ENCODE measurements at places on chromosomes 7 and 10.

- peak; percentile 97 for DNase-seq
Observed at GRCh38 chr10:72331575-72332422, 22.9 kb downstream of the DNAJB12 start.

- no peak for DNase-seq
Observed at GRCh38 chr10:43000651-43001426, 76.0 kb upstream of the RET start.

DNA sequence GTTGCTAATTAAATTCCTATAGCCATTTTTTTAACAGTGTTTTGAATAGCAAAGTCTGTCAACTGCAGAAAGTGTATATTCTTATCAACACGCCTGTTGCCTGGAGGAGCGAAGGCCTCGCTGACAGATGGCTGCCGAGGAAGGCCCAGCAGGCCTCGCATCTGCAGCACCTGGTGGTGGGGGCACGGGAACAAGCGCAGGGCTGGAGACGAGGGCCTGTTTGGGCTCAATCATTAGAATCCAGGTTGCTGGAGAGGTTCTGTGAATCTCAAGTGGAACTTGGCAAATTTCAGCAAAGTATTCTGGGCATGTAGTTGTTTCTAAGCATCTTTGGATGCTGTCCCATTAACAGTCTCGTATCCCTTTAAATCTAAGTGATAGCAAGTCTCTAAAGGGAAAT is 66.1 kb upstream of the FAM204A start:
- DNase-seq, result no peak

- peak; percentile 46 for DNase-seq
Observed at GRCh38 chr10:63720072-63720537, 198.9 kb downstream of the REEP3 start.

DNA sequence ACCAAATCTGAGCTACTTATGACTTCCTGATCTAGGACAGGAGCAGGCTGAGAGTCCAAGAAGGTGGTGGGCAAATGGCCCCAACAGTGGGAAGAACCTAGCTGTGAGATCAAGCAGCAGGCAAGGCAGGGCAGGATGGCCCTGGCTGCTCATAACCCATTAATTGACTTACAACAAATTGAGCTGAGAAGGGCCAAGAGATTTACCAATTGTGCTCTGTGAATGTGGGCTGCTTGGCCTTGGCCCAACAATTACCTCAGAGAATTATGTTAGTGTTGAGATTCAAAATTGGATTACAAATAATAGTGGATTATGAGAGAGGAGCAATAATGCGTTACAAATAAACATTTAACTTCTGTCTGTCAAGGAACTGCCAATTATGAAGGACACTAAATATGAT is 956.5 kb downstream of the KCNMA1 start:
- no peak for DNase-seq

DNA sequence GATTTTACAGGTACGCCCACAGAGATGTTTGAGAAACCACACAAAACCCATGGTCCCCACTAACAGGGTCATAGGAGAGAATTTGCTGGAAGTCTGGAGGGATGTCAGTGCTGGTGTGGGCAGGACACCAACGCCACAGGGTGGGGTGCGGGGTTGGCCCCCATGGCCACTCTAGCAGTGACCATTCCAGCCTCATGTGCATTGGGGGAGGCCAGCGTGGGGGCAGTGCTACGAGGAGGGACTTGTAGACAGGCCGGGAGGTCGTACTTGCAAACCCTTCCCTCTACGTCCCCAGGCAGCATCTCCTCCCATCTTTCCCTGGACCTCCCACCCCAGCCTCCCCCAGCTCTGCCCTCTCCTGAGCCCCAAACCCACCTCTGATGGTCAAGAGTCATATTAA is 34.0 kb downstream of the FOXL3 start:
- DNase-seq, result no peak

GRCh38 chr7:80618096-80618495 is 20.3 kb upstream of the CD36 start:
- no peak for DNase-seq

DNA sequence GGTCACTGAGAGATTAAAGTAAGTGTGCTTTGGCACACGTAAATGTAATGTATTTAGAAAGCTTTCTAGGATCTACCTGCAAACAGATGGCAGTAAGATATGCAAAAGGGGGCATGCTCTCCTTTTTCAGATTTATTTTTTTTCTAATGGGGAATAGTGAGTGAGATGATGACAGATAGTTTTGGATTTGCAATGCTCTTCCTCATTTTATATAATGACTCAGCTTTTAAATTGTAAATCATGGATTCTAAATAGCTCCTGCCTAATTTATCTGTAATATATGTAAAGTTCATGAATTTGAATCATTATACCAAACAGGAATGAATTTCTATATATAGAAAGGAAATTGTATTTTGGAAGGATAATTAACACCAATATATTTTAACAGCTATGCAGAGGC is 961.6 kb upstream of the LRRTM3 start:
- DNase-seq, result no peak

GRCh38 chr7:10237306-10237705 is 736.4 kb upstream of the PHF14 start:
- DNase-seq, result no peak

DNA sequence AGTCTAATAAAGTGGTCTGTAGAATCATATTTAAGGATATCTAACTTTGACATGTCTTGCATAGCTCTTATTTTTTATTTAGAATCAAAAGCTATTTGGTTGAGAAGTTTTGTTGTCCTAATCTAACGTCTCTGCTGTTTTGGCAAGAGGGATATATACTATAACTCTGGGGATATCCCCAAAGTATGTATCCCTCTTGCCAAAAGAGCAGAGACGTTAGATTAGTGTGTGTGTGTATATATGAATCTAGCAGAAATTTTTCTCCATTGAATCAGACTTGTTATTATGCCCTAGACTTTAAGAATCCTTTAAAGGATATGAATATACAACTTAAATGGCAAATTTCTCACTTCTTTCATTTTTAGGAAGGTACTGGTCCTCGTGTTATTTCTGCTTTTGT is 9.6 kb downstream of the SMC3 start:
- DNase-seq, result no peak

GRCh38 chr10:58269782-58270290 is 874 bp downstream of the CISD1 start:
- no peak for DNase-seq

DNA sequence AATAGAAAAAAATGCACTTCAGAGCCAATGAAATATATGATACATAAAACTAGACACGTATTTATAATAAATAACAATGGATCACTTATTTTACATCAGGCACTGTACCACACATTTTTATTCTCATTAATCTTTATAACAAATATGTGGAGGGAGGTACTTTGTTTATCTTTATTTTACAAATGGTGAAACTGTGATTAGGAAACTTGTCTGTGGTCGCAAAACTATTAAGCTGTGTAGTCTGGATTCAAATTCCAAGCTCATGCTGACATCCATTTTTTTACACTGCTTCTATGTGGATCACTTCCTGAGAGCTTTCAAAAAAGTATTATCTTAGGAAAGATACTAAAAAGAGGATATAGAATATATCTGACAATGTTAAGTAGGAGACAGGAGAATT is 978.6 kb downstream of the SORCS1 start:
- no peak for DNase-seq

GRCh38 chr10:44233561-44234482 is 151.1 kb downstream of the CXCL12 start:
- DNase-seq, result no peak

DNA sequence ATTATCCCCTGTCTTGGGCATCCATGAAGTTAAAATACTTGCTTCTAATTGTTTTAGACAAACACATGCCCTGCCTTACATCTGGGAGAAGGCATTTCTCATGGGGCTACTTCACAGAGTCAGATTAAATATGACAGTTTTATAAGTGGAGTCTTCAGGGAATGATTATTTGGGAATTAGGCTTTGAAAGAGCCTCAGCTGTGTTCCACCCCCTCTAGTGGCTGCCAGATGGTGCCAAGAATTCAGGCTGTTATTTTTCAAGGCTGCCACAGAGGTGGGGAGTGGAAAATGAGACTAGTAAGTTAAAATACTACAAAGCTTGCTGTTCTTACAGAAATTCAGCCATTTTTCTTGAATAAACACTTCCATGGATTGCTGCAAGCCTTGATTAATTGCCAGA is 45.8 kb upstream of the DNAH11 start:
- no peak for DNase-seq

GRCh38 chr10:118017071-118017740 is 29.5 kb downstream of the RAB11FIP2 start:
- no peak for DNase-seq

- DNase-seq, result no peak
Observed at GRCh38 chr7:139949629-139950028, 113.1 kb downstream of the PARP12 start.

- no peak for DNase-seq
Observed at GRCh38 chr7:127152423-127152822, 100.3 kb downstream of the GRM8 start.

GRCh38 chr10:49282306-49282705 is 16.7 kb upstream of the C10orf71 start:
- no peak for DNase-seq

- DNase-seq, result no peak
Observed at GRCh38 chr10:118970770-118971169, 58.7 kb upstream of the NANOS1 start.

- DNase-seq, result no peak
Observed at GRCh38 chr7:133183042-133183794, 69.7 kb upstream of the EXOC4 start.

GRCh38 chr10:104413528-104413927 is 59.9 kb downstream of the CFAP58 start:
- no peak for DNase-seq

GRCh38 chr10:24287559-24288195 is 78.7 kb downstream of the KIAA1217 start:
- no peak for DNase-seq

- no peak for DNase-seq
Observed at GRCh38 chr7:134925766-134926165, 60.5 kb upstream of the AGBL3 start.

- DNase-seq, result no peak
Observed at GRCh38 chr10:110840225-110840922, 31.4 kb upstream of the PDCD4 start.

DNA sequence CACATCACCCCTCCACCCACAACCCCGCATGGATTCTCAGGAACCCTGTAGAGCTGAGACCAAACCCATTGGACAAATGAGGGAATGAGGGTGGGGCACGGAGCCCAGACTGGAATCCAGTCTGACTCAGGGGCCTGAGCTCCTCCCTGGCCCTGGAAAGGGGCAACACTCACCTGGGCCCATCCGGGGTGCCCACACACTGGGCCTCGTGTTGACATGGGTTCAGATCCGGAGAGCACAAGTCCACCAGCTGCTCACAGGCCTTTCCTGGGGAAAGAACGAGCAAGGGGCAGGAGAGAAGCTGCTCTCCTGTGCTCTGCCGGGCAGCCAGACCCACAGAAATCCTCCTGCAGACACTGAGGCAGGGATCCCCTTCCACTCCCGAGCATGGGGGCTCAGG is 172.2 kb downstream of the SLIT1 start:
- no peak for DNase-seq

GRCh38 chr10:123016228-123016627 is 7.4 kb downstream of the ACADSB start:
- DNase-seq, result no peak

DNA sequence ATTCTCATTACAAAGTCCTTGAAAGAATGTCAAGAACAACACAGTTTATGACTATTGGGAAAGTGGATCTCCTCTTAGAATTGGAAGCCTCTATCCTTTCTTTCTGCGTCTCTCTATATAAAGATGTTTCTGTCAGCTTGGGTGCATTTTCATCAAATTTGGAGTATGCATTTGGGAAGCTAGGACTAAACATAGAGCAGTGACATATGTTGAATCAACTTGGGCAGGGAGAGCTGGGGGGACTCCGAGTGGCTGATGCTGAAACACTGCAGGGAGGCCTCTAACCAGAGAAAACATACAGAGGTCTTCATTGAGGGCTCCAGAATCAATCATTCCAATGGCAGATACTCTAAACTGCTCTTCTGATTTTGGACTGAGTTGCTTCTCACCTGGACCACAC is 147.4 kb downstream of the PDE1C start:
- DNase-seq, result no peak

DNA sequence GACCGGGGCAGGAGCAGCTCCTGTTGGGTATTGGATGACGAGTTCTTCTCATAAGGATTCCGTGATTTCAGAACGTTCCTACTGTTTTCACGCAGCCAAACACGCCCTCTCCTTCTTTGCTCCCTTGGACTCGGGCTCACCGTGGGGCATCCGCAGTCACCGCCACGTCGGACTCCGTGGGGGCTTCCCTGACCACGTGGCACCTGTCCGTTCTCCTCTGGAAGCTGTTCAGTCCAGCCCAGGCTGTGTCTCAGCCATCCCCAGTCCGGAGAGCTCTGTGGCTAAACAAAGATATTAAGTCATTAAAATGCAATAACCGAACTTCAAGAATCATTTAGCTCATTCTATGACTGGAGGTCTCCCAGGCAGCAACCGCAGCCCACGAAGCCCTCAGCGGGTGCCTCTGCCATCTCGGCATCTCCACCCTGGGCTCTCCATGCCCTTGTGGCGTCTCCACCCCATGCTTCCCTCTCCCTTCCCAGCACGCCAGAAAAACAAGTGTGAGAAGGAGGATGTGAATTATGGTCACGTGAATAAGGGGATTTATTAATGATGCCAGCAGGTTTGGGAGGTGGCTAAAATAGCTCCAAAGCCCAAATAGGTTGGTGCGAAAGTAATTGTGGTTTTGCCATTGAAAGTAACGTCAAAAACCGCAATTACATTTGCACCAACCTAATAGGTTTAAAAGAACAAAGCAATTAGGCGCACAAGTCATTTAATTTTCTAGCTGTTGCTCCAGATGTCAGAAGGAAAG is 224.6 kb upstream of the PPP2R2D start:
- no peak for DNase-seq

DNA sequence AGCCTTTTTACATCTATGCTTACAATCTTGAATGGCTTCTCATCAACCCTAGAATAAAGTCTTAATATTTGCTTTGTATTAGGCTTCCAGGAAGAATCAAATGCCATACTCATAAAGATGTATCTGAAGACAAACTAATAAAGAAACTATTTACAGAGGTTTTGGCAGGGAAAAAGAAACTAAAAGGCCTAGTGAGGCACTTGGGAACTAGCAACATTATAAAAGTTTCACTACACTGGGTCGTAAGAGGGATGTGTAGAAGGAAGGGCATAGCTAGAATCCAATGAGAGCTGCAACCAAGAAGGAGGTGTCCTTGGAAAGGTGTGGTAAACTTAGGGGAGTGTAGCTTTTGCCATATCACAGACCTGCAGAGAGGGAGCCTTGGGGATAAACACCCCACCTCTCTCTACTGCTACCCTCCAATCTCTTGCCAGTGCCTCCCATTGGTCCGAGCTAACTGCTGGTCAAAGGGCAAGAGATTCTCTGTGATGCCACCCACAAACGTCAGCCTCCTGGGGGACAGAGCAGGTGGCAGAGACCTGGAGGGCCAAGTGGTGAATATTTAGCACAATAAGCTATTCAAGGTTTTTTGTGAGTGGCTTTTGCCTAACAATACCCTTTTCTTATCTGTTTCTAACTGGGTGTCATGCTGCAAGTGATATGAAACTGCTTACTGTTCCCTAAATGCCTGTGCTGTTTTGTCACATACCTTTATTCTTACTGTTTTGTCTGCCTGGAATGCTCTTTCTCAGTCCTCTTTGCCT is 60.7 kb downstream of the CPED1 start:
- no peak for DNase-seq
